CD8-positive, alpha-beta memory T cell (primary cell): ENCODE measurements at places on chromosomes 7 and 10.

DNA sequence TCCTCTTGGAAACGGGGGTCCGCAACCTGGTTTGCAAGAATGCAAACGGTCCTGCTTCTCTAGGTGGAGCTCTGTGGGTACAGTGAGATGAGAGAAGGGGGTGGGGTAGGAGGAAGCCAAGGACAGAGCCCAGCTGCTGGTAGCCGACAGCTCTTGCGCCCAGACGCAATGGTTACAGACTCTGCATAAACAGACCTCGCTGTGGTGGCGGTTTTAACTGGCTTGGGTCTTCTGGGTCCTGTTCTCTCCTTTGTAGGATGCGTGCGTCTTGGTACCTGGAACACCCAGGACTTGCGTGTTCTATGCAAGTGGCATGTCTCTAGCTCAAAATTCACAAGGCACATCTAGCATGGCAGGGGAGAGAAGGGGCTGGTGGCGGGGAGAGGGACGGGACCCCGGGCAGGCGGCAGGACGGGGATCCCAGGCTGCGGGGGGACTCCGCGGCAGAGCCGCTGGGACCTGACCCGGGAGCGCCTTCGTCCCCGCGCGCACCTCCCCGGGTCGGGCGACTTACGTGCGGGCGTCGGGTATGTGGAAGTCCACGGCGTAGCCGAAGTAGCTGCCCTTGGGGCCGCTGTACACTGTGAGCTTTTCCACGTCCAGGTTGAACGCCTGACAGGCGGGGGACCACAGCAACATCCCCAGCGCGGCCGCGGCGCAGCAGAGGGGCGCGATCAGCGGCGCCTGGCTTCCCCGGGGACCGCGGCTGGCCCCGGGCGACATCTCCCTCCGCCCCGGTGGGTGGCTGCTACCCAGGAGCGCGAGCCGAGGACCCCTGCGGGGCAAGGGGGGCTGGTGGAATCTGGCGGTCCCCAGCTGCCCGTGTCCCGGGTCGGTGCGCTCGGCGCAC is 448 bp downstream of the ITGA8 start:
- no peaks in the 10 kb centered on the region for H3K4me1 ChIP-seq
- H3K4me3 ChIP-seq: no peak overlapping the region
- H3K27me3 ChIP-seq: peaks cover 5% of the 10 kb centered on the region
- H3K27ac ChIP-seq: no peak overlapping the region
- DNase-seq: no peak

GRCh38 chr10:100339236-100339635 is 7.8 kb upstream of the SCD start:
- no peak for DNase-seq
- no peak overlapping the region for H3K4me3 ChIP-seq
- no peaks in the 10 kb centered on the region for H3K4me1 ChIP-seq
- H3K27me3 ChIP-seq: no peaks in the 10 kb centered on the region

DNA sequence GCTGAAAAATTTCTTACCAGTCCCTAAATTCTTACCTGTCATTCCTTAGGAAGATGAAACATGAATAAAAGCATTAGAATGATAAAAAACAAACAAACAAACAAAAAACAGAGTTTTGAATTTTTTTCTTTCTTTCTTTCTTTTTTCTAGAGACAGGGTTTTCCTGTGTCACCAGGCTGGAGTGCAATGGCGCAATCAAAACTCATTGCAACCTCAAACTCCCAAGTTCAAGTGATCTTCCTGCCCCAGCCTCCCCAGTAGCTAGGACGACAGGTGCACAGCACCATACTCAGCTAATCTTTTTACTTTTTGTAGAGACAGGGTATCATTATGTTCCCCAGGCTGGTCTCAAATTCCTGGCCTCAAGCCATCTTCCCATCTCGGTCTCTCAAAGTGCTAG is 26.5 kb downstream of the NT5C2 start:
- DNase-seq: no peak
- H3K4me3 ChIP-seq: no peak overlapping the region
- H3K36me3 ChIP-seq: no peaks in the 10 kb centered on the region
- no peaks in the 10 kb centered on the region for H3K27me3 ChIP-seq
- H3K4me1 ChIP-seq: no peaks in the 10 kb centered on the region

DNA sequence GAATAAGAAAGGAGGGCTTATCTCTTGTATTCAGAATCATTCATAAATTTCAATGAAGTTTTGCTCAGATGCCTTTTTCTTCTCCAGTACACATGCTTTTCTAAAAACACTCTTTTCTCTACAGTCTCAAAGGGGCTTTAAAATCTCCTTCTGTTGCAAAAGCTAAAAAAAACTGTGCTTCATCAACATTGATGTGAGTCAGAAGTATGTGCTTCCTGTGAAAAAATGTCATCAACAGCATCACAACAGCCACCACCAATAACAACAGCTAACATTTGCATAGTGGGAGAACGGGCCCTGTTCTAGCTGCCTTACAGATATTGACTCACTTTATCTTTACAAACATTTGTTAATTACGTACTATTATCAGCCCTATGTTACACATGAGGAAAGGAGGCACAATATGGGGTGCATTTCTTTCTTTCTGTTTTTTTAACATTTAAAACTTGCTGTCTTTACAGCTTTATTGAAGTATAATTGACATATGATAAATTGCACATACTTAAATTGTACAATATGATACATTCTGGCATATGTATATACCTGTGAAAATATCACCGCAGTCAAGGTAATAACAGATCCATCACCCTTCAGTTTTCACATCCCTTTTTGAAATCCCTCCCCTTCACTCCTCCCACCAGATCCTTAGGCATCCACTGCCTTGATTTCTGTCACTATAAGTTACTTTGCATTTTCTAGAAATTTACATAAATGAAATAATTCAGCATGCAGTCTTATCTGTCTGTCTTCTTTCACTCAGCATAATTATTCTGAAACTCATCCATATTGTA is 1605.4 kb upstream of the LRRTM3 start:
- DNase-seq: no peak
- no peaks in the 10 kb centered on the region for H3K36me3 ChIP-seq
- H3K27me3 ChIP-seq: no peaks in the 10 kb centered on the region
- no peak overlapping the region for H3K27ac ChIP-seq
- H3K4me3 ChIP-seq: no peak overlapping the region

GRCh38 chr7:25391961-25392587 is 163.8 kb upstream of the NPVF start:
- H3K36me3 ChIP-seq: no peaks in the 10 kb centered on the region
- no peak overlapping the region for H3K4me3 ChIP-seq
- no peaks in the 10 kb centered on the region for H3K4me1 ChIP-seq
- H3K27ac ChIP-seq: no peak overlapping the region
- DNase-seq: no peak

- no peak overlapping the region for H3K4me3 ChIP-seq
- H3K27ac ChIP-seq: no peak overlapping the region
- H3K27me3 ChIP-seq: no peaks in the 10 kb centered on the region
Observed at GRCh38 chr7:156703773-156704482, 63.4 kb downstream of the RNF32 start.

DNA sequence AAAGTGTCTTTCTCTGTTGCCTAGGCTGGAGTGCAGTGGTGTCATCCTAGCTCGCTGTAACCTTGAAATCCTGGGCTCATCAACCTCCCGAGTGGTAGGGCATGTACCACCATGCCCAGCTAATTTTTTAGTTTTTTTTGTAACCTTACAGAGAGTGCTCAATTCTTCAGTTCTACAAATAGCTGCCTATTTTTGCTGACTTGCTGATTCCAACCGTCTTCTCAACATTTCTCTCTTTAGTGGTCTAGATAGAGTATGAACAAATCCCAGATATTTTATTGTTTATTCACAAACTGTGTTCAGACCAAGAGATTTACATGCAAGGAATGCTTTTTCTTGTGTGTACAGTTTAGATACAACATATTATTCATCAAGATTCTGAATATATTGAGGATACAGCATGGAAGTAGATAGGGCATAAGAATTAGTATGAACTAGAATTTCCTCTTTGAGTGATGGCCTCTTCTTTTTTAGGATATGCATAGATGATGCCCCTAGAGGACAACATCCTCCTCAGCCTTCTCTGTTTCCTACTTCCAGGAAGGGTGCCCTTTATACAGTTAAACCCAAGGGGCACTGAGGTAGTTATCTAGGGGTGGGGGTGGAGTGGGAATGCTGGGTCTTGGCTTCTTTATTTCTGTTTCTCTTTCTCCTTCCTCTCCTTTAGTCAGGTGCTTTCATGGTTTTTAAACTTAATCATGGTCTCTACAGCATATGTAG is 26.0 kb downstream of the PRPF18 start:
- H3K36me3 ChIP-seq: peaks cover 42% of the 10 kb centered on the region
- no peaks in the 10 kb centered on the region for H3K27me3 ChIP-seq
- H3K4me1 ChIP-seq: no peaks in the 10 kb centered on the region
- no peak overlapping the region for H3K27ac ChIP-seq

DNA sequence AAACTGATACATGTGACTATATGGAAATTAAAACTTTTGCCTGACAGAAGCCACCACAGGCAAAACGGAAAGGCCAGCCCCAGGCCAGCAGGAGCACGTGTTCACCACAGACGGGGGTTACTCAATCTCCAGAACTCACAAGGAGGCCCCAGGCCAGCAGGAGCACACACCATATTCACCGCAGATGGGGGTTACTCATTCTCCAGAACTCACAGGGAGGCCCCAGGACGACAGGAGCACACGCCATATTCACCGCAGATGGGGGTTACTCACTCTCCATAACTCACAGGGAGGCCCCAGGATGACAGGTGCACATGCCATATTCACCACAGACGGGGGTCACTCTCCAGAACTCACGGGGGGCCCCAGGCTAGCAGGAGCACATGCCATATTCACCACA is 61.5 kb downstream of the NKX6-2 start:
- no peak overlapping the region for H3K4me3 ChIP-seq
- no peaks in the 10 kb centered on the region for H3K27me3 ChIP-seq
- no peak for DNase-seq
- no peaks in the 10 kb centered on the region for H3K36me3 ChIP-seq
- no peak overlapping the region for H3K27ac ChIP-seq

DNA sequence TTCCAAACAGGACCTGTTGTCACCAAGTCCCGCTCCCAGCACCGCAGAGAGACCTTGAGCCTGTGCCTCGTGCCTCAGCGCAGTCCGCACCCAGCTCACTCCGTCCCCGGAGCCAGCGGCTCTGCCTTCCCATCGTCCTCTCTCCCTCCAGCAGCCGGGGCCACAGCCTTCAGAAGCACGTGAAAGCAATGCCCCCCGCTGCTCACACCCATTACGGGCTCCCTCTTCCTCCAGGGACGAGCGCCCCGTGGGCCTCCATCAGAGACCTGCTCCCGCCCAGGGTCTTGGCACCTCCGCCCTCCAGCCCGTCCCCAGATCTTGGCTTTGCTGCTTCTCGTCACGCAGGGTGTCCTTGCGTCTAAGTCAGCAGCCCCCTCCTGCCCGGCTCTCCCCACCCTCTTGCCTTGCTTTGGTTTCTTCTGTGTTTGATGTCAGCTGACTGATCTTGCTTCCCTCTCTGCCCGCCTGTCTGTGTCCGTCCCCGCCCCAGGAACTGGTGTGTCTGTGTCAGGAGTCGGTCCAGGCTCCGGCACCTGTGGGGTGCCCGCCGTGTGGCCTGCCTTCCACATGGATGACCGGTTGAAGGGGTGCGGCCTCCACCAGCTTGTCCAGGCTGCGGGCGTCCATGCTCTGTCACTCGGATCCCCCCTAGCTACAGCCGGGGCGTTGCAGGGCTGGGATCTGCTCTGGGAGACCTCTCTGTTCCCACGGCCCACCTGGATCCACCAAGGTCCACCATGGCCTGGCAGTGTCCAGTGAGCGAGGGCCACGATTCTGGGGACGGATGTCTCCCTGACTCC is 61.9 kb downstream of the FOXL3 start:
- H3K27me3 ChIP-seq: no peaks in the 10 kb centered on the region
- DNase-seq: no peak
- peaks cover 13% of the 10 kb centered on the region for H3K4me1 ChIP-seq

DNA sequence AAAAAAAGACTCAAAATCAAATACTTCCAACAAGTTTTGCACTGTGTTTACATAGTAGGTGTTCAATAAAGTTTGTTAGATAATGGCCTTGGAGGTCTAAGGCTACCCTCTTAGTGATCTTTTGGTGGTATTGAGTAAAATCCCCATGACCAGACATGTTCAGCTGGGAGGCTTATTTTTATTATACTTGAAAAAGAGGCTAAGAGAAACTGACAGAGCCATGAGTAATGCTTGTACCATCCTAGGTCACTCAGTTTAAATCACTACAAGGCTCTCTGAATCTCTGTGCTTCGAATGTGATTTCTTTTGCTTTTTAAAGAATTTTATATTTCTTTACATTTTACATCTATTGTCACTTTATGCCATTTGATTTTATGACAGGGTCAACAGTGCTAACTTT is 90.5 kb downstream of the TWIST1 start:
- no peaks in the 10 kb centered on the region for H3K4me1 ChIP-seq
- H3K27me3 ChIP-seq: no peaks in the 10 kb centered on the region
- H3K27ac ChIP-seq: no peak overlapping the region

GRCh38 chr7:152910545-152911225 is 151.1 kb downstream of the ACTR3B start:
- no peak for DNase-seq
- no peaks in the 10 kb centered on the region for H3K27me3 ChIP-seq
- no peak overlapping the region for H3K27ac ChIP-seq

- no peak overlapping the region for H3K4me3 ChIP-seq
- no peak for DNase-seq
- H3K36me3 ChIP-seq: no peaks in the 10 kb centered on the region
- no peaks in the 10 kb centered on the region for H3K4me1 ChIP-seq
Observed at GRCh38 chr10:565676-566075, 123.8 kb downstream of the DIP2C start.

DNA sequence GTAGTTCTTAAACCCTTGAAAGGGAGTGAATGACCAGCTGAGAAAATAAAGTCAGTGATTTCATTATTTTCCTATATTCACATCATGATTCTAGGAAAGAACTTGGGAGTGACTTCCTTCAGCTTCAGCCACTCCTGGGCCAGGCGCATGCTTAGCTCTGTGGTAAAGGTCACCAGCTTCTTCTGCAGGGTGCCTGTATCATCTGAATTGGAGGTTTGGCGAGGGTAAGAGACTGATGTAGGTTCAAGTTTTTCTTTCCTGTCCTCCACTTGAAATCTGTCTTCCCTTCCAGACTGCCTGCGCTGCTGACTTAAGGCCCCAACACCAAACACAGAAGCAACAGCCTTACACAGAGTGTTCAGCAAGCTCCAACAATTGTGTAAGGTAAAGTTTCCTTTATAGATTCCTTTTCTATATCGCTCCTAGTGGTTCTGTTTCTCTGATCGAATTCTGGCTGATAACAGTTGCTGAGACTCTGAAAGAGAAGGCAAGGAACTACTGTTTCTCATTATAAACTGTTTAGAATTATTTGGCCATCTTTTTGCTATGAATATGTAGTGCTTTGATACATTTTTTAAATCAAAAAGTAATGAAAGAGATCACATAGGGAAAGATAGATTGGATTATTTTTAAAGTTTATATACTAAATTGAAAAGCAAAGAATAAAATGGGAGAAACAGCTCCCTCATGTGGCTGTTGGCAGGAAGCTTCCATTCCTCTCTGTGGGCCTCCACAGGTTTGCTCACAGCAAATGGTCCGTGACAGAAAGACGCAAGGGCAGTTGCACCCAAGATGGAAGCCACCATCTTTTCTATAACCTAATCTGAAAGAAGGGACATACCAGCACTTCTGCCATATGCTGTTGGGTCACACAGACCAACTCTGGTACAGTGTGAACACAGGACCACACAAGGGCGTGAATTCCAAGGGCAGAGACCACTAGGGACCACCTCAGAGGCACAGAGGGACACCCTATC is 14.0 kb downstream of the GATAD1 start:
- no peak overlapping the region for H3K27ac ChIP-seq
- DNase-seq: no peak
- no peak overlapping the region for H3K4me3 ChIP-seq
- H3K27me3 ChIP-seq: no peaks in the 10 kb centered on the region
- H3K36me3 ChIP-seq: peaks cover 4% of the 10 kb centered on the region
- no peaks in the 10 kb centered on the region for H3K4me1 ChIP-seq
